Stimulated activated CD8-positive, alpha-beta memory T cell treated with anti-CD3 and anti-CD28 coated beads, Interleukin-15, amount 100 ng/mL, for 1 hour (primary cell): ENCODE measurements at places on chromosomes 1 and 21.

- DNase-seq: peak; percentile 1
Observed at GRCh38 chr1:50368179-50369007, 54.9 kb downstream of the DMRTA2 start.

GRCh38 chr1:154141240-154141639, 13.6 kb downstream of the NUP210L start:
- DNase-seq: no peak

- no peak for DNase-seq
Observed at GRCh38 chr21:30238168-30238567, 22.3 kb upstream of the CLDN8 start.

DNA sequence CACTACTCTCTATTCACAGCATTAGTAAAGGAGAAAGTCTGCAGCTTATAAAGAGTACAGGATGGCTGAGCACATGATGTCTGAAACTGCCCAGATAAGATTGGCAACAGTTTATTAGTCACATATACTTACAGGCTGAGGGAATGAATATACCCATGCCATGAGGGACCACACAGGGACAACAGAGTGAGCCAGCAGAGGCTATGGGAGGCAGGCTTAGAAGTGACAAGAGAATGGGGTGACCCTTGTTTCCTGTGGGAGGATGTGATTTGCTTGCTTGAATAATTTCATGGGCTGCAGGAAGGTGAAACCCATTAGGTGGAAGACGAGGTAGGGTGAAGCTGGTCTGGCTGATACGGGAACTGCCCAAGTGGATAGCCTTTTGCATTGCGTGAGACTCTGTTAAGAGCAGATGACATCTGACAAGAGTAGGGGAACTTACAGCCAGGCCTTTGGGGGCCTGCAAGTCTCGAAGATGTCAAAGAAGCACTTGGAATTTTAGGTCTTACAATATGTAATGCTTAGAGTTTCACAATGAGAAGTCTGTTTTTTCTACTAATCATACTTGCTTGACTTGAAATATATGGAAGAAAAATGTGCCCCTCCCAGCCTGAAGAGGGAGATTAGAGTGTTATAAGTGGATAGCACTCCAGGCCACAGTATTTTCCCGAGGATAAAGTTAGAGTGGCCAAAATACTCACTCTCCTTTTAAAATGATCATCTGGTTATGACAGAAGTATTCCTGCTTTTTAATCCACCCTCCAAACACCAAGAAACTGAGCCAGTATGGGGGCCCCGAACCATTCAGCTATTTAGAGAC, 34.6 kb upstream of the TNFSF4 start:
- no peak for DNase-seq

GRCh38 chr1:226148121-226148648, 38.4 kb downstream of the ACBD3 start:
- DNase-seq: no peak

DNA sequence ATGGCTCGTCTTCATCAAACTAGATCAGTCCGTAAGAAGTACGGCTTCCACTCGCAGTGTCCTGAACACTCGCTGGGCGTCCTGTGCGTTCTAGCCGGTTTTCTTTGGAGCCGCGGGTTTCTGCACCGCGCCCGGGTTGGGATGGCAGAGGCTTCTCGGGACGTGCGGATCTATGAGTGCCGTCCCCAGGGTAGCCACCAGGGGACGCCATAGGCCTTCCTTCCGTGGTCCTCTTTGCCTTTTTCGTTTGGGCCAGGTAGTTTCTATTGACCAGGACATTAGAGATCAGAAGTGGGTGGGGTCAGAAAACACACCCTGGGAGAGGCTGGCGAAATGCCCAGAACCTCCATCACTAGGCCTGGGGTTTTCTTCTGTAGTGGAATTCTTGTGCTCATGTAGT, 273.8 kb downstream of the FAM72C start:
- no peak for DNase-seq

GRCh38 chr1:21547876-21548275, 38.7 kb downstream of the ALPL start:
- no peak for DNase-seq

- no peak for DNase-seq
Observed at GRCh38 chr1:207073906-207074820, 14.5 kb upstream of the C4BPB start.

GRCh38 chr1:184373155-184373554, 13.7 kb upstream of the C1orf21 start:
- no peak for DNase-seq

DNA sequence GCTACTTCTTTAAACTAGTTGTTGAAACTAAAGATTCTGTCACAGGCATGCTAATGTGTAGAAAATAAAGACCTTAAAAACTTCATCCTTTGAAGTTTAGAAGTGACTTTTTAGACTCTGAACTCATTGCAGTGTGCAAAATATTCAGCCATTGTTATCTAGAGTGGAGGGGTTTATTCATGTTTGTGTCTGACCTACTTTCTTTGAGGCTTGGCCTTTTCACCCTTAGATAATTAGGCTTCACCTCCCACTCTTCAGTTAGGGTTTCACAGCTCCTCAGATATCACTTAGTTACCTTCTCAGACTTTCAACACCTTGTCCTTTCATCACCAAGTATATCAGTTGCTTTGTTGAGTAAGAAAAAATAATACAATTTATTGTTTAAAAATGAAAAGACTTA, 75.9 kb downstream of the IVNS1ABP start:
- DNase-seq: no peak

- no peak for DNase-seq
Observed at GRCh38 chr21:27134516-27134915, 167.6 kb upstream of the ADAMTS5 start.

DNA sequence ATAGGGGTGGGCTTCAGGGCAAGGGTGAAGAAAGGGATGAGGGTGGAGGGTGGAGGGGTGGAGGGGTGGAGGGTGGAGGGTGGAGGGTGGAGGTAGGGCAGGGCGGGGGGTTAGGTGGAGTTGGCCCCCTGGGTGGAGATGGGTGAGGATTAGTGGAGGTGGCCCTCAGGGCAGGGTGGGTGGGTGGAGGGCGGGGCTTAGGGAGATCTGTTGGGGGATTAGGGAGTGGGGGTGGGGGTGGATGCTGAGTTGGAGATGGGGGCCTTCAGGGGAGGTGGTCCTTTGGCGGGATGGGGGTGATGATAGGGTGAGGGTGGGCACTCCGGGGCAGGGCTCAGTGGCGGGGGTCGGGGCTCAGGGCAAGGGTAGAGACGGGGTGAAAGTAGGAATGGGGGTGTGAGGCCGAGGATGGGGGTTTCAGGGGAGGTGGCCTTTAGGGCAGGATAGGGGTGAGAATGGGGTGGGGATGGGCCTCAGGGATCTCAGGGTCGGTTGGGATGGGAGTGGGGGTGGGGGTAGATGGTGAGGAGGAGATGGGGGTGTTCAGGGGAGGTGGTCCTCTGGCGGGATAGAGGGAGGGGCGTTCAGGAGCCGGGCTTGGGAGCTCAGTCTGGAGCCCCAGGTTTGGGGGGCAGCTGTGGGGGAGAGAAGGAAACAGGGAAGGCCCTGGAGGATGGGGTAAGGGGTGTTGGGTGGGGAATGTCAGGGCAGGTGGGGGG, 800 bp upstream of the DNMT3L start:
- no peak for DNase-seq

GRCh38 chr1:31364561-31365250, 8.2 kb downstream of the FABP3 start:
- DNase-seq: no peak

- DNase-seq: no peak
Observed at GRCh38 chr1:67874501-67875111, 41.3 kb upstream of the GNG12 start.

- peak; percentile 17 for DNase-seq
Observed at GRCh38 chr1:35030756-35031446, 844 bp downstream of the ZMYM6 start.

- DNase-seq: no peak
Observed at GRCh38 chr1:154867841-154868605, 2.1 kb downstream of the KCNN3 start.

- no peak for DNase-seq
Observed at GRCh38 chr21:22363504-22363903, 1365.3 kb downstream of the NCAM2 start.

- no peak for DNase-seq
Observed at GRCh38 chr1:165828103-165828668, 772 bp downstream of the UCK2 start.

DNA sequence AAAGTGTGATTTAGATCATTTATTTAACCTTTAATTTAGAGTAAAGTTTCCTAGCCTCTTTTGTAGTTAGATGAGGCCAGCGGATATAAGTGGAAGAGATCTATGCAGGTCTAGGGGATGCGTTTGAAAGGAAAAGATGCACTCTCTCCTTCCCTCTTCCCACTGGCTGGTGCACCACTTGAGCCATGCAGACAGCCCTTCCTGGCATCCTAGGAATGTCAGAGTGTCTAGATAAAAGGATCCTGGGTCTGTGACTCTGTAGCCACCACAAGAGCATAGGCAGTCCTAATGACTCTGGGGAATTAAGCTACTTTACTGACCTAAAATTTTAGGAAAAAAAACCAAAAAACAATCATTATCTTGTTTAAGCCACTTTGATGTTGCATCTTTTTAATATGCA, 16.0 kb upstream of the STUM start:
- DNase-seq: no peak

DNA sequence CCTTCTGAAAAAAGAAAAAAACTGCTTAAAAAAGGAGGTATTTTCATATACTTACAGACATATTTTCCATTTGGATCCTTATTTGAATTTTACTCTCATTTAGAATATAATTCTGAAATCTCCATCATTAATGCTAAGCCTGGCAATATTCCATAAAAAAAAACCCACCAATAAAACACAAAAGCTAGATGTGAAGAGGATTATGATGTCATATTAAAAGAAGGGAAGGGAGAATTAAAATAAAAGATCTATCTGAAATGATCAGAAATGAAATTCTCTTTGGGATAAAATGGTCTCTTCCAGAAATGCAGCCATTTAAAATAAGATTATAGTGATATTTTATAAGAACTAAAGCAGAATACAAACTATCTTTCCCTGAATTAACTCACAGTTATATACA, 206.7 kb upstream of the CAMK1G start:
- no peak for DNase-seq

DNA sequence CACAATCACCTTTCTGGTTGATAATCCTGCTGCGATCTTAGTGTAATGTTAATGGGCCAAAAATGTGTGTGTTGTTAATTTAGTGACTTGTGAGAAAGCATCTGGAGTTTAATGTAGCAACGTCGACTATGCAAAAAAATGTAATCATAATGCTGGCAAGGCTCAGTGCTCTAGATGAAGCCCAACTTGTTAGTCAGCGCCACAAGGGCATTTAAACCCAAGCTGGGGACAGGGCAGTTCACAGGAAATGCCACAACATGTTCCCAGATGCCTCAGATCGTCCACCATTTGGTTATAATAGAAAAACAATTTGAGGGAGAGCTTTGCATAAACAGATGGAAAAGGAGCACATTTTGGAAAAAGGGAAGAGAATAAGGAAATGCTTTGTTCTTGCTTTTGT, 585.4 kb upstream of the PLXNA2 start:
- DNase-seq: no peak

GRCh38 chr1:22841860-22842281, 130.8 kb downstream of the LACTBL1 start:
- no peak for DNase-seq

DNA sequence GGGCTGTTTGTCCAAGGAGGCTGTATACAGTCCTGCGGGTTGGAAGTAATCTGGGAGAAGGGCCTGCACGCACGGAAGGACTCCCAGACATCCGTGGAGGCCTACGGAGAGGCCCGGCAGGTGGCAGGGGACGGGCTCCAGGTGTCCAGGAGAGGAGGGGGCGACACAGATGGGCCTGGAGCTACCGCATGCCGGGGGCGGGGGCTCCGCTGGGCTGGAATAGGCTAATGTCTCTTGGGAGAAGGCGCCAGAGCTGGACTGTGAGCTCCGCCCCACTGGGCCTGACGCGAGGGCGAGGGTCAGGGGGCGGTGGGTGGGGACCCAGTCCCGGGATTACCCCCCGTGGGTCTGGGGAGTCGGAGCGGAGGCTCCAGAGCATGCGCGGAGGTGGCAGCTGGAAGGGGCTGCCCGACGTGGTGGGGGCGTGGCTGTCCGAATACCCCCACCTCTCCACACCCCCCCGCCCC, 659 bp downstream of the AGO1 start:
- DNase-seq: no peak

DNA sequence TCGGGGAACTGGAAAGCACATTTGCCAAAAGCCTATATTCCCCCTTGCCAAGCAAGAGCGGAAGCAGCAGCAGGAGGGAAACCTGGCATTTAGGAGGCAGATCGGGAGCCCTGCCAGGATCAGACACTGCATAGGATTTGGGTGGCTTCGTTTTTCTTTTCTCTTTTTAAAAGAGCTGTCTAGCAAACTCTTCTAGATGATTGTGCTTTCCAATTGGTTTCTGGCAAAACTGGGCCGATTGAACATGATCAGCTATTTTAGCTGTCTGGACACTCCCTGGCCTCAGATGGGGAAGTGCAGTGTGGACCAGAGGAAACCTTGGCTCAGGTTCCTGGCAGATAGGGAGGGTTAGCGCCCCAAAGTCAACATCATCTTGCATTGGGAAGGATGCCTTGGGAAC, 414.0 kb upstream of the KAZN start:
- no peak for DNase-seq

DNA sequence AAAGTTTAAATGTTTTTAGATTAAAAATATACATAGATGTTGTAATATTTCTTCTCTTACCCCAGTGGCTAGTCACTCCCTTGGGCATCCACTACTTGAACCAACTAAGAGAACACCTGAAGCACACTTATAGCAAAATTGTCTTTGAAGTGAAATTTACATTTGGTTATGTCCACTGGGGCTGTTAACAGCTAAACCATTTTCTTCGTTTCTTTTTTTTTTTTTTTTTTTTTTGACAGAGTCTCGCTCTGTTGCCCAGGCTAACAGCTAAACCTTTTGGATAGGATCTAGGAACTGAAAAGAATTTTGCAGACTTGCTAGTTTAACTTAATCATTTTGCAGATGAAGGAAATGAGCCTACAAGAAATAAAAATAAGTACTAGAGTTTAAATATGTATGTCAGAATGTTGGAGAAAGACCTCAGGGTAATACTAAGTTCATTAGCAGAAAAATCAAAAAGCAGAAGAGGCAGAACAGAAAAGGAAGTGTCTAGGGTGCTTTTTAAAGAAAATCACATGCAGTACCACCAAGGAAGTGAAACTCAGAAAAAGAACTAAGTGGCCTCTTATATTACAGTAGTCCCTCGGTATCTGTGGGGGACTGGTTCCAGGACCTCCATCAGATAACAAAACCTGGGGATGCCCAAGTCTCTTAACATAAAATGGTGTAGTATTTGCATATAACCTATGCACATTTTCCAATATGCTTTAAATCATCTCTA, 11.8 kb downstream of the DRAM2 start:
- DNase-seq: no peak

DNA sequence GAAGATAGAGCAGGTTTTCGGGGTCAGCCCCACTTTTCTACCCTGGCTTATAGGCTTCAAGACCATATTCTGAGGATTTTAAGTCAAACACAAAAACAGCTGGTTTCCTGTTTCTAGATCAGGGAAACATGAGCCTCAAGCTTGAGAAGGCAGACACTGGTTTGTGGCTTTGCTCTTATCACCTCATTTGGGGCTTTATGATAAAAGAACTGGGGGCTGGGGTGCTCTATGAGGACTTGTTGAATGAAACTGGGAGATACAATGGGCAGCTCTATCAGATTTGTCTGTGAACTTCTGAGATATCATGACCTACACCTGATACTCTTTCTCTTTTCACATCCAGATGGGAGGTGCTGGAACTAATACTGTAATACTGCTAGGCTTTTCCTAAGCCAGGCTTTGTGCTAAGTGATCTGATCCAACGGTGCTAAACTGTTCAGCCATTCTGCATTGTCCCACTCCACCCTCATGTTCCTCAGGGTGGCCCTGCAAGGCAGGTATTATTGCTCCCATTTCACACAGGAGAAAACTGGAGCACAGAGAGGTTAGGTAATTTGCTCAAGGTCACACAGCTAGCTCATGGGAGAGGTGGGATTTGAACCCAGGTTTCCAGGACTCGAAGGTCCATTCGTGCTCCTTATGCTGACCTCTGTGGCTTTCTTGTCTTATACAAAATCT, 6.6 kb downstream of the AJAP1 start:
- DNase-seq: no peak
